ENCODE measurements at places on chromosomes 12 and 14.

- no peak for DNase-seq
Measured at GRCh38 chr12:48977290-48978281, 536 bp upstream of the WNT1 start.

DNA sequence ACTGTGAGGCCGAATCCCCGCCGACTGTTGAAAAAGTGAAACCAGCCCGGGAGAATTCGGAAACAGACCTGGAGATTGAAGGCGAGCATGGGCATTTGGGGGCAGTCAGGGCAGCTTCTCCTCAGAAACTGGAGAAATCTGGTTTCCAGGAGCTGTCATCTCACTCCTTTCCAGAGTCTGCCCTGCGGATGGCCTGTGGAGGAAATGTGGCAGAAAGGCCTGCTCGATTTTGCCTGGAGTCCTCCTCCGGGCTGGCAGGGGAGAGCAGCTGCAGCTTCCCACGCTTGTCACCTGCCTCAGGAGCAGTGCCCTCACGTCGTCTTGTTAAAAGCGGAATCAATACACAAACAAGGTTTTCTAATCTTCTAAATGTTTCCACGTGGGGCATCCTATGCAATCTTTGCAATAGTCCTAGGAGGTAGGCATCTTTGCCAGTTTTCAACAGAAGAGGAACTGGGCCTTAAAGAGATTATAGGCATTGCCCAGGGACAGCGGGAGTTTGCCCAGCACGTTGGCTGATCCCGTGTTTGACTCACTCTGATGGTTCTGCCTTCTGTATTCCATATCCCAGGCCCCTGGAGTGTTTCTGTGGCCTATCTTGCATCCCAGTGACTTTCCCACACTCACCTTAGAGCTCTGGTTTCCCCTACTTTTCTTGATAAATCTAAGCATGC lies 2.3 kb downstream of the LRRC74A start:
- no peak for DNase-seq

GRCh38 chr14:94113490-94113889 lies 3.0 kb downstream of the IFI27 start:
- DNase-seq, result no peak

DNA sequence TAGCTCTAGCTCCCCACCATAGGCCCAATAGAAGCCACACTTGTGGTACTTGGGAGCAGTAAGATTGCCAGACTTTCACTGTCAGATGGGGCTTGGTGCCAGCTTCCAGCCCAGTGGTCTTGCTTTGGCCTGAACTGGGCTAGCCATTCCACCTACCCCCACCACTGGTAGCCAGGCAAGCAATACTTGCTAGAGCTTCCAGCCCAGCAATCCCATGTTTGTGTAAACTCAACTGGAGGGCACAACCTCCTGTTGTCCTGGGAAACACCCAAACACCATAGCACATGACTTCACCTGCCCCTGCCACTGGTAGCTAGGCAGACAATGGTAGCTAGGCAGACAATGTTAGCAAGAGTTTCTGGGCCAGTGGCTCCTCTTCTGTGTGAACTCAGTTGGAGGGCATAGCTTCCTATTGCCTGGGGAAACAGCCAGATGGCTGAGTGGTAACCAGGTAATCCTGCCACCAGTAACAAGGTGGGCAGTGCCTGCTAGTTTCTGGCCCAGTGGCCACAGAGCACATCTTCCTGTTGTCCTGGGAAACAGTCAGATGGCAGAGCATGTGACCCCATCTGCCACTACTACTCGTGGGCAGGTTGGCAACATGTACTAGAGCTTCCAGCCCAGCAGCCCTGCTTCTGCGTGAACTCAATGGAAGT lies 5.6 kb upstream of the OR6C76 start:
- no peak for DNase-seq

GRCh38 chr12:9143137-9143536 lies 27.4 kb upstream of the A2M start:
- DNase-seq, result no peak

DNA sequence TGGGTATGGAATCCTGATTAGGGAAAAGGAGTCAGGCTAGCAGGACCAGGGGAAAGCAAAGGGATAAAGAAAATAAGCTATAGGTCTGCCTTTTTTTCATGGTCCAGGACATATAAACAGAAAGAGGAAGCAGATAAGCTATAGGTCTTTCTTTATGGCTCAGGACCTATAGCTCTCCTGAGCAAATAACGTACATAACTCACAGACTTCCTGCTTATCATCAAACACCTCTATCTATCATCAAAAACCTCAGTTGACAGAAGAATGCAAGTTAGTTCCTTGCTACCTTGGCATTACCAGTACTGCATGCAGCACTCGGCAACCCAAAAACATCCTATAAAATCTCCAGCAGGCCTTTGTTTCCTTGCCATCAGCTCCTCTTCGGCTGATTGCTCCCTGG lies 238.7 kb upstream of the OR4E1 start:
- DNase-seq, result no peak

GRCh38 chr12:129073157-129073915 lies 220.1 kb downstream of the GLT1D1 start:
- no peak for DNase-seq

DNA sequence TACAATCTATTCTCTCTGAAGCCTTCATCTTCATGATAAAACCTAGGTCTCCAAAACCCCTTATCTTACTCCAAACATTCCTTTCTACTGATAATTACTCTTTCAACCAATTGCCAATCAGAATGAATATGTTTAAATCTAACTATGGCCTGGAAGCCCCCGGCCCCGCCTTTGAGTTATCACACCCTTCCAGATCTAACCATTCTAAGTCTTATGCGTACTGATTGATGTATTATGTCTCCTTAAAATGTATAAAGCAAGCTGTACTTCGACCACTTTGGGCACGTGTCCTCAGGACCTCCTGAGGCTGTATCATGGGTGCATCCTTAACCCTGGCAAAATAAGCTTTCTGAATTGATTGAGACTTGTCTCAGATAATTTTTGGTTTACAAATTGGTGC lies 14.4 kb downstream of the PABPN1 start:
- no peak for DNase-seq

DNA sequence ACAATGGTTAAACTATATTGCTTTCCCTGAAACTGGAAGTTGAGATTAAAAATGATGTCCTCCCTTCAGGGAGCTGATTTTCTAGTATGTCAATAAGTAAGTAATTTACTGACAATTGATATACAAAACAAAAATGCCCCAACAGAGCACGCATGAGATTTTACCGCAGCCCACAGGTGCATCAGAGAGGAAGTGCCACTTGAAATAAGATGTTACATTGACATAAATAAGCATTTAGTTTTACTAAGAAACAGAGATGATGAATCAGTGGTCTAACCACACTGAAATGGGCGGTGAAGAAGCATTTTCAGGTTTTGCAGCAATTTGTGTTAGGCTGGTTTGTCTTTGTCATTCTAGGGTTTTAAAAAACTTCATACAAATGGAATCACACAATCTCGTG lies 8.8 kb upstream of the CLECL1 start:
- DNase-seq, result no peak

DNA sequence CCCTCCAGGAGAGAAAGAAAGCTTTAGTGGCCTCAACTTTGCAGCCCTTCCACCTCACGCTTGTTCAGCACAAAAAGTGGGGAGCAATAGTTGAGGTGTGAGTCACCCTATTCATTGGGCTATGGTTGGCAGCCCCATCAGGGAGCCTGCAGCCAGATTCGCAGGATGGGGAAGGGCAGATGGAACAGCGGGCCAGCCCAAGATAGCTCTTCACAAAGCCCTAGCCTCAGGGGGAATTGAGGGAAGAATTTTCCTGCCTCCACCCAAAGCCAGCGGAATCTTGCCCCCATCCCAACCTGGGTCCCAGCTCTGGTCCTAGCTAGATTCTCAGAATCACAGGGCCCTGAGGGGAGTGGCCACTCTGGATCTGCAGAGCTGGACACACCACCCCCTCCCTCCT lies 3.6 kb upstream of the KRT5 start:
- no peak for DNase-seq

DNA sequence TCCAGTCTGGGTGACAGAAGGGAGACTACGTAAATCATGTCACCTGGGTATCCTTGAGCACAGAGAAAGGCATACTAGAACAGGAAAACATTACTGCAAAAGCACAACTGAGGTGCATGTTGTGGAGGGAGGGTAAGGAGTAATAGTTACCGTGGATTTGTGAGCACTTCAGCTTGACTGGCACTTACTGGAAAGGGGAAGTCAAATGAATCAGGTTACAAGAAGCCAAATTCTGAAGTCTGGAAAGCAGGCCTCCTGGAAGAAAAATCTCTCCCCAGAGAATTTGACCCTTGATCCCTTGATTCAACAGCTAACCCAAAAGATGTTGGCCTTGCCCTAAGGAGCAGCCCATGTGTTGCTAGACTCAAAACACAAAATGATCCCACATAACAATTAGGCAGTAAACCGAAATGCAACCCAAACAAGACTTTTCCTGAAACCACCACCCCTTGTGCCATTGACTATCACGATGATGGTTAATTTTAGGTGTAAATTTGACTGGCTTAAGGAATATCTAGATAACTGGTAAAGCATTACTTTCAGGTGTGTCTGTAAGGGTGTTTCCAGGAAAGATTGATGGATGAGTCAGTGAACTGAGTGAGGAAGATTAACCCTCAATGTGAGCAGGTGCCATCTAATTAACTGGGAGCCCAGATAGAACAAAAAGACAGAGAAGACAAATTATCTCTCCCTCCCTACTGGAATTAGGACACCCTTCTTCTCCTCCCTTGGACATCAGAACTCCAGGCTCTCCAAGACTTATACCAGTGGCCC lies 108.8 kb downstream of the SLC25A21 start:
- no peak for DNase-seq

- no peak for DNase-seq
Measured at GRCh38 chr12:34294671-34295365, 272.5 kb downstream of the ALG10 start.

GRCh38 chr12:32569259-32569658 lies 109.8 kb upstream of the DNM1L start:
- DNase-seq, result peak; percentile 24

DNA sequence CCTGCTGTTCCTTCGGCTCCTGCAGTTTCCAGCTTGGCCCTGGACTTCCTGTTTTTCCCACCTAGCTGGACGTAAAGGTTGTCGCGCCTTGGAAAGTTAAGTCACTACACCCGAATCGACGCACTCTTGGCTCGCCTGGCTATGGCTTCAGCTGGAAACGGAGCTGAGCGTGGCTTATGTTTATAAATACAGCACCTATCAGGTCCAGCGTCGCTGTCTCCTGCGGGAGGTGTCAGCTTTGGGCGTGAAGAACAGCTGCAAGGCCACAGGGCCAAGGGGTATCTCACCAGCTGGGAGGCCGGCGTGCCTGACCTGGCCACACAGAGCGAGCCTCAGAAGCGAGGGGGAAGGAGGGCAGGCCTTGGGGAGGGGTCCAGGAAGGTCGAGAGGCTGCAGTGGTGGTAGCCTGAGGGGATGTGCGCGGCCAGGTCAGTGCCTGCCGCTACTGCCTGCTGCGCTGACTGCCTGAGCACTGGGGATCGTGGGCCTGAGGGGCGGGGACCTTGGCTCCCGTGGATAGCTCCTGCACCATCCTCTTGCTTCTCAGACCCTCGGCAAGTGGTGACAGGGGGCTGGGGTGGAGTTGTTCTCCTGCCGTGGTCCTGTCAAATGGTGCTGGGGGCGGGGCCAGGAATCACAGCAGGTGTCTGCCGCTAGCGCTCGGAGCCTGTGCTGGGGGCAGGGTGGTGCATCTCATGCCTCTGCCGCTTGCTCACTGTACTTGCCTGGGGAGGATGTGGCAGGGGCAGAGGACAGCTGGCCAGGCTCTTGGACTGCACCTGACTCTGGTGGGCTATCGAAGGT lies 12.5 kb downstream of the PACS2 start:
- DNase-seq, result no peak

DNA sequence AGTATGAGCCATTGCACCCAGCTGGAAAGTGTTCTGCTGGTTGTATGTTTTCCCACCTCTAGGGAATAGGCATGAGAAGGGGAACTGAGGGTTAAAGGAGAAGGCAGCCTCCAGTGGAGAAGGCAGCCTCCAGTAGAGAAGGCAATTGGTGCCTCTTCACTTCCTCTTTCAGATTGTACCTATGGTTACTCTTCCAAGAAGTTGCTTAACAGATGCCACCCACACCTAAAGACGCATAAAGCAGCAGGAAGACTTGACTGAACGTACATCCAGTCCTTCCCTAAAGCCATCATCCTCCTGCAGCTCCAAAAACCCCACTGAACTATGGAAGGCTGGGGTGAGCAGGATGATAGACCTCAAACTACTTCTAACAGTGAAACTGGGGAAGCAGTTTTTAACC lies 13.1 kb downstream of the DPF3 start:
- DNase-seq, result no peak

GRCh38 chr14:100131181-100131580 lies 28.3 kb downstream of the DEGS2 start:
- DNase-seq, result no peak

GRCh38 chr14:35223927-35224326 lies 68.3 kb upstream of the PSMA6 start:
- DNase-seq, result no peak

DNA sequence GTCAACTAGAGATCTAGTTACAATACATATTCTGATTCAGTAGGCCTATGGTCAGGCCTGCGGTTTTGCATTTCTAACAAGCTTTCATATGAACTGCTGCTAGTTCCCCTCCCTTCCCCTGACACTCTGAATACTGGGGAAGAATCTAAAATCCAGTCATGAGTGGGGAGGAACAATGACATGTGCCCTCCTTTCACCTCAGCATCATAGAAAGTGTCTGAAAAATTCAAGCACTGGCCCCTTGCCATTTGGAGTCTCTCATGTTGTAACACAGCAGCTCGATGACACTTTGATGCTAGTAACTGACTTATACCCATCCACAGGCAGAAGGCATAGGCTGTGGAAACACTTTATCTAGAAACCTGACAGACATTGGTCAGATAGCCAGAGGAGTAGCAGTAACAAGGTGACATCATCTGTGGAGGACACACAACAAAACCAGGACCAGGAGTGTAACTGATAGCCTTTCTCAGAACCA lies 161.9 kb upstream of the RASSF8 start:
- no peak for DNase-seq

DNA sequence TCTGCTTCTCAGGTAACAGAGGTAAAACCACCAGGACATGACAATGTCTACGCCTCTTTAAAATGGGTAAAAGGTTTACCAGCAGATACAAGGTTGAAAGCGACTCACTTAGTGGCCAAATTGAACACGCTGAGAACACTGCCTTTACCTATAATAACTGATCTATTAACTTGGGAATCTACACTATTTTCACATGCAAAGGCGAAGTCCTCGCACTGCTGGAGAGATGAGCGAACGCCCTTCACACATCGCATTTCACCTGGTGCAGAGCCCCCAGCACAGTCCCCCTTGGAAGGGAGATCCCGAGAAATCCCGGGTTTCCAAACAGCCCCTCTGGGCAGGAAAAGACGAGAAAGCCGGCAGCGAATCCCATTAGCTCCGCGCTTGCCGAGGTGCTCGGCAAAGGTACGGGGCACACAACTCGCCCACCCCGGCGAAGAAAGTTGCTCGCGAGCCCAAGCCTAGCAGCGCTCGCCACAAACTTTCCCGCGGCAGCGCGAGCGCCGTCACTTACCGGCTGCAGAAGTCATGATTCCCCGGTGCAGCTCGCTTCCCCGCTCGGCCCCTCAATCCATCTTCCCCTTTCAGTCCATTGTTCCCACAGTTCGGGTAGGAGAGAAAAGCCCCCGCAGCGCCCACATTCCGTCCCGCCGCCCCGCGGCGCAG lies 423 bp downstream of the FGD6 start:
- no peak for DNase-seq

- no peak for DNase-seq
Measured at GRCh38 chr14:67357969-67358354, 1.6 kb downstream of the ATP6V1D start.

Data from NCI-H446 treated with DMSO at 0.1 percent for 48 hours (cell line).